ENCODE measurements at places on chromosomes 12 and 14.

GRCh38 chr12:61414470-61414869 is 845.7 kb upstream of the USP15 start:
- no peak for DNase-seq

DNA sequence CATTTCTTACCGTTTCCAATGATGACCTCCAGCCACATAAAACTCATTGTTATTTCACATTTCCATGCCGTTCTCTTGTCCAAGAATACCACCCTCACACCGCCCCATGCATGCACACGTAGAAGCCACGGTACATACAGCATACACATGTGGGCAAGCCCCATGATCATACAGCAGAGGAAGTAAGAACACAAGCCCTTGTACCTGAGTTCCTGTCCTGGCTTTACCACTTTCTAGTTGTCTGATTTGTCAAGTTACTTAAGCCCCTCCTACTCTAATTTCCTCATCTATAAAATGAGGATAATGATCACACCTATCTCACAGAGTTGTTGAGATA is 59.9 kb downstream of the DUSP16 start:
- DNase-seq: no peak

DNA sequence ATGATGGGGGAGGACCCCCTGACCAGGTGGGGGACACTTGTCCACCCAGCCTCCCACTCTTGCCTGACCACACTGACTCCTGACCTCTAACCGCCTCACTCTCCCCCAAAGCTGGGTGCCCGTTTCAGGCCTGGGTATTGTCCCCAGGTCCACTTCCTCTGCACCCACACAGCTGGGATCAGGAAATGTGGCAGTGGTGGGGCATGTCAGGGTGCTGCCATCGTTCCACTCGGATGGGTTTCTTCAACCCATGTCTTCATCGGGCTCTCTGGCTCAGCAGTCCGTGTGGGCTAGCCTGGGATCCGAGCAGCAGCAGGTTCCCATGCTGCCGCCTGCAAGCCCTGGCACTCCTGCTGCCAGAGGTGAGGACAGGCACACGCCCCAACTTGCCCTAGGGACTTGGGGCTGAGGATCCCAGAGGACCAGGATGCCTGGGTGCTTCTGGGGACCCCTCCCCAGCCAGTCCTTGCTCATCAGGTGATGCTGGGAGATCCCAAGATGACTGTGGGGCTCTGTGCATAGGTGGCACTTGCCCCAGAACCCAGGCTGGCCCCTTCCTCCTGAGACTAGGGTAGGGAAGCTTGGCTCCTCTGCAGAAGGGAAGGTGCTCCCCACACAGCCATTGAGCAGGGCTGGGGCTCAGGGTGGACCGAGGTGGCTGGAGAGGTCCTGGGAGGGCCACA is 2.9 kb upstream of the CLBA1 start:
- no peak for DNase-seq

DNA sequence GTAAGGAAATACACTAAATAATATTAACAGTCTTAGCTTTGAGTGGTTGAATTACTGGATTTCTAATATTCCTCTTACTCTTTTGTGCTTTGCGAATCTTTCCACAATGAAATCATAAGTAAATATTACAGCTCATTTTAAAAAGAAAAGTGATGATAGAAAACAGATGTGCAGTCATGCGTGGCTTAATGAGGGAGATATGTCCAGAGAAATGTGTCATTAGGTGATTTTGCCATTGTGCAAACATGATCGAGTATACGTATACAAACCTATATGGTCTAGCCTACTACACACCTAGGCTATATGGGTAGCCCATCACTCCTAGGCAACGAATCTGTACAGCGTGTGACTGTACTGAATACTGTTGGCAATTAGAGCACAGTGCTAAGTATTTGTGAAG is 59.3 kb downstream of the SLC15A5 start:
- DNase-seq: no peak

DNA sequence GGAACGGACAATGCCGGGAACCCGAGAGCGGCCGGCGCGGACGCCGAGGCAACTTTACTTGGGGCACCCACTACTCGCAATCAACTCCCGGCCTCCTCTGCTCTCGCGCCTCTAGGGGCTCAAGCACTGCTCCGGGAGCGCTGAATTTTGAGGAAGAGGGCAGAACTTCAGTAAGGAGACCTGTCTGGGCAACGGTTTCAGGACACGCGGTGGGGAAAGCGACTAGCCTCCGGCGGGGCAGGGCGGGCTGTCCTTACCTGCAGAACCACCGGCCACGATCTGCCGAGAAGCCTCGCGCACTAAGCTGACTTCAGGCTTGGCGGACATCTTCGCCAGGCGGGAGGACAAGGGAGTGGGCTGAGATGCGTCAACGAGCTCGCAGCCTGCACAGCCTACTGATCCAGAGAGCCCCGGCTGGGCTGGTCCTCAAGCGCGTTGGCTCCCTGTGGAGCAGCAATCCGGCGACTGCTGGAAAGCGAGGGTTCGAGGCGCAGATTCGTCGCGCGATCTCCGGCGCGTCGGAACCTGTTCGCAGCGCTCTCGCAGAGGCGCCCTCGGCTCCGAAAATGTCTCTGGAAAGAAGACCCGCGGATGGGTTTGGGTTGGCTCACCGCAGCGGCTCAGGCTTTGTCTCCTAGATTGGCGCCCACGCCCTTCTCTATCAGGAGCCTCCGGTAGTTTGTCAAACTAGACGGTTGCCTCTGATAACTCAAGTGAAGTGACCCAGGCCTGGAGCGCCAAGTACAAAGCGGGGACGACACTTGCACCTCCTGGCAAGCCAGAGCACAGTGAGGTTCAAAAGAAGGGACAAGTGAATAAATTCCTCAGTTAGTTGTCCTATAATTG is at the start of gene SLC25A21:
Gene SLC25A21 (minus strand): TSS at position 583 of the 846 bp plus-strand sequence.
- DNase-seq: no peak
